ENCODE measurements at places on chromosomes 7 and 10. TPM values are rescaled to one million over a fixed set of nuclear protein-coding genes. Genes with fewer than 3 reads are reported as not detected.

The LRWD1 gene
- 22.5 TPM for total RNA-seq

The FHIP2A gene
- 12.6 TPM for total RNA-seq

The CYP17A1 gene
- not detected for total RNA-seq

The TUBB8 gene
- not detected for total RNA-seq

The SNX10 gene
- 1.0 TPM for total RNA-seq

The ETV1 gene
- 0.68 TPM for total RNA-seq

The ASZ1 gene
- total RNA-seq, result not detected

The PDCD11 gene
- total RNA-seq, result 86.9 TPM

The NCF1 gene
- 0.57 TPM for total RNA-seq

The H2AZ2 gene
- total RNA-seq, result 98.1 TPM

The LOXL4 gene
- total RNA-seq, result 2.0 TPM

The ASB13 gene
- 19.1 TPM for total RNA-seq

Data from nasal cavity respiratory epithelium epithelial cell of viscerocranial mucosa (primary cell).